PC-9 (cell line): ENCODE measurements at places on chromosomes 11 and 22. TPM values are rescaled to one million over a fixed set of nuclear protein-coding genes. Genes with fewer than 3 reads are reported as not detected.

DNA sequence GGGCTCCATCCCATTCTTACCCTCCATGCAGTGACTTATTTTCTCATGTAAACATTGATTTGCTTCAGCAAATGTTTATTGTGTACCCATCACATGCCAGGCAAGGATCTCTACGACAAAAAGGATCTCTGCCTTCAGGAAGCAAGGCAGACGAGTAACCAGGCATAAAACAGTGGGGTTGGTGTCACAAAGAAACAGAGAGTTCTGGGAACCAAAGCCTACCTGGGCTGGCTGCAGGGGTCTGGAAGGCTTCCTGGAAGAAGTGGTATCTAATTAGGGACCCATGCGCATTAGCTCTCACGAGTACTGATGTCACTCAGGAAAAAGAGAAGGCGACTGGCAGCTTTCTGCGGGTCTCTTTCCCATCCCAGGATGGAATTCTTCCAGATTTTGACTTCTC, 44.5 kb downstream of the KIAA1671 start:
- no peak overlapping the region for H3K4me3 ChIP-seq
- H3K27ac ChIP-seq = no peak overlapping the region
- no peaks in the 10 kb centered on the region for H3K36me3 ChIP-seq
- no peaks in the 10 kb centered on the region for H3K27me3 ChIP-seq

DNA sequence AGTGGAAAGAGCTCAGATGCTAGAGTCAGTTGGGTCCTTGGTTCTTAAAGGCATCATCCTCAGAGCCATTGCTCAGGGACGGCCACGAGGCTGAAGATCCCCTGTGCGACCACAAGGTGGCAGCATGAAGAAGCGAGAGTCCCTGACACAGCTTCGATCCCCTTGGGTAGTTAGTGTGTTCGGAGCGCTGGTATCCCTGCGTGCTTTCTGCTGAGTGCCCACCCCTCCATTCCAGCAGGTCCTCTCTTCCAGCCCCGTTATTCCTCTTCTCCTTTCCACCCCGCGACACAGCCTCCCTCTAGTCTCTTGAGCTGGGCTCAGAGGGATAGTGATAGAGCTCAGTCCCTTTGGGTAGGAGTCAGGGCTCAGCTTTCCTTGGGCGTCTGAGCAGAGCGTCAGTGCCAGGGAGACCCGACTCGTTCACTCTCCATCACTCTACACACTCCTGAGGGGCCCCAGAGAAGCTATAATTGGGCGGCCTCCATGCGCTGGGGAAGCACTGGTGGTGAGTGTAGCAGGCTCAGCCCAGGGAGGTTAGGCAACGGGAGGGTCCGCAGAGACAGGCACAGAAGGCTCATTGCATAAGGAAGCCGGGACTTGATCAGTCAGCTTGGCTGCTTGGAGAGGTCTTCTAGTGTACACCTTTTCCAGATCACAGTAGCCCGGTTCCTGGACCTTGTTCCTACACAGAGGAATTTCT, at the start of gene OR51D1:
TSS of gene OR51D1 (plus strand) at position 516 of the 700 bp plus-strand sequence. CDS start 2,314 bp downstream, outside the sequence.
- H3K27ac ChIP-seq = no peak within 1 kb of the TSS
- no peak within 1 kb of the TSS for H3K4me3 ChIP-seq
- no peak for DNase-seq

DNA sequence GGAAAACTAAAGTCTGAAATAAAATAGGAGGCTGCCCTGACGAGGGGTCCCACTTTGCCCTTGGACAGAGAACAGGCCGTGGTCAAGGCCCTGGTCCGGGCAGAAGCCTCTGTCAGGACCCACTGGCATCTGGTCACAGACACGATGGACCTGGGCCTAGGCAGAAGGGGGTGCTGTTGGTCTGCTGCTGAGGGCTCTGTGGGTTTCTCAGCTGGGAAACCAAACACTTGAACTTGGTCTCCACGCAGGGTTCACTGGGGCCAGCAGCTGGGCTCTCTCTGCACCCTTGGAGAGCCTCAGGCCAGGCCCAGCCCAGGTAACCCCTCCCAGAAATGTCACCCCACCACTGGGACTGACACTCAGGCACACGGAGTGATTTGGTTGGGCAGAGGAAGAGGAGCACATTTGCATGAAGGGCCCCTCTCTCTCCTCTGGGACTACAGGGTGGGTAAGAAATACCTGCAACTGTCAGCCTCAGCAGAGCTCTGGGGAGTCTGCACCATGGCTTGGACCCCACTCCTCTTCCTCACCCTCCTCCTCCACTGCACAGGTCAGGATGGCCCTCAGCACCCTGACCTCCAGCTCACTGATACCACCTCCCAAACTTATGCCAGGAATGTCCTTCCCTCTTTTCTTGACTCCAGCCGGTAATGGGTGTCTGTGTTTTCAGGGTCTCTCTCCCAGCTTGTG, 48.1 kb upstream of the TOP3B start:
- no peaks in the 10 kb centered on the region for H3K36me3 ChIP-seq
- H3K27me3 ChIP-seq = peaks cover 5% of the 10 kb centered on the region
- H3K4me3 ChIP-seq = no peak overlapping the region
- no peak for DNase-seq
- no peaks in the 10 kb centered on the region for H3K4me1 ChIP-seq

DNA sequence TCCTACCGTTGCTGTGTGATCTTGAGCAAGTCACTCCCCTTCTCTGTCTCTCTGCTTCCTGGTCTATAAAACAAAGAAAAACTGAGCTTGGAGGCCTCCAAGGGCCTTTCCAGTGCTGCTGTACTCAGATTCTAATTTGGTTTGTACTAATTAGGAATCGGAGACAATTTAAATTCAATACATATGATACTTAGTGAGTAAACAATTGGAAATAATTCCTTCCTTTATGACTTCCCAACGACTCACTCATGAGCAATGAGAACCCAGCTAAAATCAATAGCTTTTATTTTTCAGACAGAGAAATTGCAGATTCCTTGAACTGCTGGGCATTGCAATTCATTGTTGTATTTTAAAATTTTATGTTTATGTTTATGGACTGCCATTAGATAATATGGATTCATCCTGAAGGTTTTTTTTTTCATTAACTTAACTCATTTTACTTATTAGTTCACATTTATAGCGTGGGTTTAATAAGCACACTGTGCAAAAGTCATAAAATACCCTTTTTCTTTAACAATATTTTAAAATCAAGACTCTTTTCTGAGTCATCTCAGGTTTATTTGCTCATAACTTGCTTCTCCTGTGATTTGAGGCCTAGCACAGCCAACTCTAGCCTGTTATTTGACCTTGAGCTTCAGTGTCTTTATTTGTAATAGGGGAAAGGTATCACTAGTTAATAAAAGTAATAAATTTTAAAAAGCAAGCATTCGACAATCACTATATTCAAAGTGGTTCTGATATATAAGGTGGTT, 95.8 kb downstream of the TP53I11 start:
- peaks cover 37% of the 10 kb centered on the region for H3K27me3 ChIP-seq
- DNase-seq = no peak
- H3K4me3 ChIP-seq = no peak overlapping the region
- H3K36me3 ChIP-seq = no peaks in the 10 kb centered on the region

- H3K36me3 ChIP-seq = 0 out of 2 replicates have a peak, but pooled peaks cover 7% of the 10 kb centered on the region
- DNase-seq = no peak
- no peak overlapping the region for H3K27ac ChIP-seq
- H3K4me1 ChIP-seq = no peaks in the 10 kb centered on the region
- no peak overlapping the region for H3K4me3 ChIP-seq
Observed at GRCh38 chr22:45317551-45318167, 7.9 kb downstream of the FAM118A start.

- no peak overlapping the region for H3K27ac ChIP-seq
- no peak overlapping the region for H3K4me3 ChIP-seq
- no peaks in the 10 kb centered on the region for H3K27me3 ChIP-seq
- H3K4me1 ChIP-seq = peaks cover 57% of the 10 kb centered on the region
- DNase-seq = no peak
Observed at GRCh38 chr11:57430952-57431351, 4.0 kb upstream of the SLC43A3 start.

DNA sequence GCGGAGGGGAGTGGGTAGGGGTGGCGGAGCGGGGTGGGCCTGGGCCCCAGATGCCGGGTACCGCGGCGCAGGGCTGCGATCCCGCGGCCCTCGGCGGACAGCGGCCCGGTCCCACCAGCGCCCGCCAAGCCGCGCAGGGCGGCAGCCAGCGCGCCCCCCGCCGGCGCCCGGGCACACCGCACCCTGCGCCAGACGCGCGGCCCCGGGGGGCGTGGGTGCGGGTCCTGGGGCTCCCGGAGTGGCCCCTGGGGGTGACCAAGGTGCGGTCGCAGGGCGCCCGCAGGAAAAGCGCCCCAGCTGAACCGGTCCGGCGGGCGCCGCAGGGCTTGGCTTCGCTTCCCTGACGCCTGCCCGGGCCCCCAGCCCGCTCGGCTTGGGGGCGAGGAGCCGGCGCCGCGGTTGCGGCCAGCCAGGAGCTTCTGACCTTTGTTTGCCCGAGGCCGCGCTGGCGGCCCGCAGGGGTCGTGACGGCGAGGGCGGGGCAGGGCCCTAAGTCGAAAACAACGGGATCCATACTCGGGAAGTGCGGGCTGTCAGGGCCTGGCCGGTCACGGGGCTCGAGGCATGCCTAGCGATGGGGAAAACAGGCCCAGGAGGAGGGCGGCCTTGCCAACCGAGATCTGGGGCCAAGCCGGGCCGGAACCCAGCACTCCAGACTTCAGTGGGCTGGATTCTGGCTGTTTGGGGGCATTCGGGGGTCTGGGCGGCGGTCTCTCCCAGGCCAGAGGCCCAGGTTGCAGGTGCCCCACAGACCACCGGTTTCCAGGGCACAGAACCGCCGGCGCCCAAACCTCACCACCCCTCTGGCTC, 581 bp upstream of the AP5B1 start:
- peaks cover 21% of the 10 kb centered on the region for H3K4me1 ChIP-seq
- peak overlapping the region; percentile 58; the same call in 1 of the 2 replicates for H3K4me3 ChIP-seq
- H3K27ac ChIP-seq = no peak overlapping the region
- peak; percentile 46 for DNase-seq

- no peak overlapping the region for H3K27ac ChIP-seq
- H3K27me3 ChIP-seq = no peaks in the 10 kb centered on the region
Observed at GRCh38 chr11:110712659-110713448, 617 bp upstream of the ARHGAP20 start.

GRCh38 chr11:117679461-117679860, 117.6 kb downstream of the DSCAML1 start:
- no peaks in the 10 kb centered on the region for H3K4me1 ChIP-seq
- H3K27ac ChIP-seq = no peak overlapping the region
- H3K36me3 ChIP-seq = no peaks in the 10 kb centered on the region
- no peak overlapping the region for H3K4me3 ChIP-seq
- DNase-seq = no peak

DNA sequence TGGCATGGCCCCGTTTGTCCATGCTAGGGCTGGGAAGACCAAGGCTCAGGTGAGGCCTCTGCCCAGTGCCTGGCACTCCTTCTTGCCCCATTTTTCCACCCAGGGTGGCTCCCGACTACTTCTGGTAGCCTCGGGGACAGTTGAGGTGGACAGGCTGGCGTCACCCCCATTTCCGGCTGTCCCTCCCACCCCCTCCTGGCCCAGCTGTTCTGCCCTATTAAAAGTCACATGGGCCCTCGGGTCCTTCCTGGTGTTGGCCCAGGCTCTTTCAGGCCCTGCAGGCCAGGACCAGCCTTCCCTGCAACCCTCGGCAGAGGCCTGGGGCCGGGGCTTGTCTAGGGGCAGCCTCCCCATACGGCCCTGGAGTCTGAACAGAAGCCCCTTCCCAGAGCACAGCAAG, 9.5 kb downstream of the CD81 start:
- no peak overlapping the region for H3K4me3 ChIP-seq
- DNase-seq = no peak
- no peaks in the 10 kb centered on the region for H3K36me3 ChIP-seq

DNA sequence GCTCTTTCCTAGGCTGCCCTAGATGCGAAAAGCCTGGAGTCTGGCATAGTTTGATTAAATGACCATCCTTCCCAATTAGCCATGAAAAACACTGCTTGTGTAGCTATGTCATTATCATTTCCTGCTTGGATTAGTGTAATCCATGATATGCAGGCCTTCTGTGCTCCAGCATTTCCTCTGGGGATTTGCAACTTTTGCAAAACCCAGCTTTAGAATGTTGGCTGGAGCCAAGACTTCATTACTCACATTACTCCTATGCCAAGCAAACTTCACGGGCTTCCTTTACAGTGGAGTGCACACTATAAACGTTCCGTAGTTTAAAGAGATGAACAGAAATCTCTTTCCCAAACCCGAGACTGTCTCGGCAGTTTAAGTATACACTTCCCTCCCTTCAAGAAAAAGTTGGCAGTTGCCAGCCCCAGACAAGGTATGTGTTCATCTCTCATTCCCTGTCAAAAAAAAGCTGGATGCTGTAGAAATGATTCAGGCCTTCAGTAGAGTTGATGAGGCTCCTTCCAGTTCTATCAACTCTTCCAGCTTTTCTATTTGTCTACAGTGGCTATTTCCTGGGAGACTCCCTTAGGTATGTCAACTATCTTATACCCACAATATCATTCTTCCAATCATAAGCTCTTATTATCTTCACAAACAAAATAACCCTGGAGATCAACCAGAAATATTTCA, 180.0 kb downstream of the MAML2 start:
- no peaks in the 10 kb centered on the region for H3K27me3 ChIP-seq
- no peaks in the 10 kb centered on the region for H3K36me3 ChIP-seq
- peak; percentile 33 for DNase-seq
- H3K27ac ChIP-seq = peak overlapping the region; percentile 7; the same call in 1 of the 2 replicates
- H3K4me1 ChIP-seq = peaks cover 22% of the 10 kb centered on the region

- no peak for DNase-seq
- no peak overlapping the region for H3K4me3 ChIP-seq
- no peaks in the 10 kb centered on the region for H3K27me3 ChIP-seq
- H3K27ac ChIP-seq = no peak overlapping the region
Observed at GRCh38 chr11:44198146-44198724, 102.8 kb downstream of the EXT2 start.

GRCh38 chr22:42717197-42717928, 3.3 kb downstream of the A4GALT start:
- no peak overlapping the region for H3K4me3 ChIP-seq
- H3K27ac ChIP-seq = no peak overlapping the region
- H3K36me3 ChIP-seq = no peaks in the 10 kb centered on the region
- peak; percentile 25 for DNase-seq
- peaks cover 14% of the 10 kb centered on the region; the same call in 1 of the 2 replicates for H3K4me1 ChIP-seq
- peaks cover 23% of the 10 kb centered on the region for H3K27me3 ChIP-seq

GRCh38 chr11:110951037-110951949, 239.1 kb upstream of the ARHGAP20 start:
- H3K36me3 ChIP-seq = no peaks in the 10 kb centered on the region
- no peaks in the 10 kb centered on the region for H3K27me3 ChIP-seq
- H3K4me1 ChIP-seq = no peaks in the 10 kb centered on the region
- H3K27ac ChIP-seq = no peak overlapping the region
- no peak overlapping the region for H3K4me3 ChIP-seq

GRCh38 chr11:97544431-97544830, 1154.6 kb downstream of the JRKL start:
- no peak overlapping the region for H3K27ac ChIP-seq
- no peaks in the 10 kb centered on the region for H3K4me1 ChIP-seq
- DNase-seq = no peak
- H3K36me3 ChIP-seq = no peaks in the 10 kb centered on the region
- H3K27me3 ChIP-seq = no peaks in the 10 kb centered on the region

GRCh38 chr22:39556970-39557841, 13.3 kb upstream of the CACNA1I start:
- H3K27me3 ChIP-seq = 0 out of 2 replicates have a peak, but pooled peaks cover 15% of the 10 kb centered on the region
- DNase-seq = peak; percentile 47
- H3K27ac ChIP-seq = no peak overlapping the region
- no peaks in the 10 kb centered on the region for H3K36me3 ChIP-seq
- no peak overlapping the region for H3K4me3 ChIP-seq

The HDHD5 gene
- total RNA-seq = 26.5 and 31.1 TPM in 2 replicates

The RAB39A gene
- not detected in 2 replicates for total RNA-seq

The BRD1 gene
- total RNA-seq = 28.5 and 30.9 TPM in 2 replicates

The NRGN gene
- total RNA-seq = 6.8 and 10.2 TPM in 2 replicates

The OR51A4 gene
- total RNA-seq = not detected in 2 replicates

The SOX6 gene
- 4.6 and 5.1 TPM in 2 replicates for total RNA-seq

The NECTIN1 gene
- 17.6 and 21.5 TPM in 2 replicates for total RNA-seq

The KCNC1 gene
- total RNA-seq = not detected in 2 replicates

The MISFA gene
- 5.8 and 7.9 TPM in 2 replicates for total RNA-seq

The VSIG10L2 gene
- total RNA-seq = not detected in 2 replicates

The CDC42EP1 gene
- 94.0 and 110 TPM in 2 replicates for total RNA-seq

The TRAF6 gene
- 8.0 and 9.2 TPM in 2 replicates for total RNA-seq

The TRPC6 gene
- not detected in 2 replicates for total RNA-seq

The OR2AT4 gene
- total RNA-seq = 0.11 TPM in 1 of 2 replicates, not detected in the other
